ENCODE measurements at places on chromosomes 2 and 18.

DNA sequence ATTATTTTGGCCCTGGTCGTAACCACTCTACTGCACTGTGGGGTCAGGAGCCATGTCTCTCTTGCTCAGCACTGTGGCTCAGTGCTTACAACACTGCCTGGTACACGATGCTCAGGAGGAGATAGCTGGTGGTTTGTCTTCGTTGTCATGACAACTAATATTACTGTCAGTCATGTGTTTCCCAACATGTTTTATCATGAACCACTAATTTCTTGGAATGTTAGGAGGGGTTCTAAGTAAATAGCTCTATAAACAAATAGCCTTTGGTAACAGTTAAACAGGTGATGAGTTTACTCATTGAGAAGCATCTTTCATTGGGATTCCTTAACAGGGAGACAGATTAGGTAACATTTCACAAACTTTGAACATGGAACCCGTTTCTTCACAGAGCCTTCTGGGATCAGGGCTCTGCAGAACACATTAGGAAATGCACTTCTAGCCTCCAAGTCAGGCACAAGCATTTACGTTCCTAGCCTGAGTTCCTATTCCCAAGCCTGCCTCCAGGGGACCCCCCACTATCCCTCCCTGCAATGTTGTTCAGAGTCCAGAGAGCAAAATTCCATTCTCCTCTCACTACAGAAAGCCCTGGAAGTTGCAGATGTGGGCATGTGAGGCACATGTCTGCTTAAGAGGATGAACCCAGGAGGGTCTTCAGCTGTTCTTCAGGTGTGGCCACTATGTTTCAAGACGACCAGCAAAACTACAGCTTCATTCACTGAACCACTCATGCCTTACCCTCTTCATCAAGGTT lies 6.4 kb upstream of the RBM44 start:
- no peak for DNase-seq

DNA sequence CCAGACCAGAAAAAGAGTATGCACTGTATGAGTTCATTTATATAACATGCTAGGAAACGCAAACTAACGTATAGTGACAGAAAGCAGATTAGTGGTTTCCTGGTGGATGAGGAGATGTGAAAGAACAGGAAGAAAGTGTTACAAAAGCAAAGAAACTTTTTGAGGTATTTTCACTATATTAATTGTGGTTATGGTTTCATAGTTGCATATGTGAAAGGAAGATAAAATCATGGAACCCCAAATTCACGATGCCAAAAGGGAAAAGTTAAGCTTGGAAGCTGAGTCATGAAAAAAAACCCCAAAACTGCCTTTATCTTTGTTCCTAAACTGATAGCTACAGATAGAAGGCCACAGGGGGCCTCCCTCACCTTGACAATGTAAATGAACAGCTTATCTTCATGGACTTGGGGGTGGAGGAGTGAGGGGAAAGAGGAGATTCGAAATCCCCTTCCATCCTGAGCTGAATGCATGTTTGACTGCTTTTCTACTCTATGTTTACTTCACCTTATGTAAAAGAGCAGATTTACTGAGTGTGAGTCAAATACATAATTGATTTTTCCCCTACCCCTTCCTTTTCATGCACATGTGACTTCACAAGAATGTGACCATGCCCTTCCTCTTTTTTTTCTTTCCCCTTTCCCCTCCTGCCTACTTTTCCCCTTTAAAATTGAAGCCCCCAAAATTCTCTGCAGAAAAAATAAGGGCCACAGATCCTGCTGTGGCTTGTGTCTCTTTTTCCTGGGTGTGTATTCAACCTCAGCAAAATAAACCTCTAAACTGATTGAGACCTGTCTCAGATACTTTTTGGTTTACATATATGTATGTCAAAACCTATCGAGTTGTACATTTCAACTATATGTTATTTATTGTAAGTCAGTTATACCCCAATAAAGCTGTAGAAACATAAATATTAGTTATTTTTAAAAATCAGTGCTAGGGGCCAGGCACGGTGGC lies 100.1 kb upstream of the TLK1 start:
- DNase-seq: no peak

DNA sequence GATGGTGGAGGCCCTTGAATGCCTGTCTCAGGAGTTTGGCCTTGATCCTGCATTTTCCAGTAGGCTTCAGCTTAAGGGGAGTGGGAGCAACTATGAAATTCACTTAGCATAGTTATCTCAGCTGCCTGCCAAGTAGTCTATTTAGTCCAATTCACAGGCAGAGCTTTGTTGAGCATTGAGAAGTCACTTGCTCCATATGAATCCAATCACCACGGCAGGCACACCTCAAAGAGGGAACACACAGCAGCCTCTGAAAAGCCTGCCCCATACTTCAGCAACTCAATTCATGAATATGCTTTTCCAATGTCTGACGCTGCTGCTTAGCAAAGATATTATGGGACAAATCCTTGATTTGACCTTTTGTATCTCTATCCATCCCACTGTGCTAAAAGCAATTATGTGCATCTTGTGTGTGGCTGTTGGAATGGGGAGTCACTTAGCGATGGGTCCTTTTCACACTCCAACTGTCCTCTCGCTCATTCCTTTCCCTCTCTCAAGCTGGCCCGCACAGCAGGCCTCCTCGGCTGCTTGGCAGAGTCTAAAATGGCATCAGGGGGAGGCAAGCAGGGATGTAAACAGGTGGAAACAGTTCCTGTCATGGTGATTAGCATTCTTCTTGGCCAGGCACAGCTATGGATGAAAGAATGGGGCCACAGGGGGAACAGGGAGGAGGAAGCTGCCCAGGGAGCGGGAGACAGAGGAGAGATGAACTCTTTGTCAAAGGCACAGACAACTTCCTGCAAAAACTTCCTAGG lies 56.0 kb upstream of the LRPPRC start:
- no peak for DNase-seq

- no peak for DNase-seq
These were observed 999 bp downstream of the INSIG2 start for GRCh38 chr2:118089139-118089800.

DNA sequence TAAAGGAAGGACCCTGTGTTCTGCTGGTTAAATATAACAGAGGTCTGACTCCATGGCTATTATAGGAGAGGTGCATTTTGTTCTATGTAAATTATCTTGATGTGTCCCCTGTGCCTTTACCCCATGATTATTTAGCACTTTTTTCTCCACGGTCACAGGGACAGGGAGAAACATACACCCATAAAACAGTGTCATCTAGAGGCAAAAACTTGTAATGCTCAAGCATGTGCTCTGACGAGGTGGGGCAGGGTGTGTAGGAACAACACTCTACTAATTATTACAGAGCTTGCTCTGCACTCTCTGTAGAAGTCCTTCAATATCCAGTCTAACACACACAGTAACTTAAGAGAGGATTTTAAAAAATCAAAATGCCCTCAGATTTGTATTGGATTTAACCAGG lies 187.9 kb downstream of the NEDD4L start:
- DNase-seq: no peak

GRCh38 chr18:9696701-9697100 lies 11.4 kb upstream of the RAB31 start:
- no peak for DNase-seq

DNA sequence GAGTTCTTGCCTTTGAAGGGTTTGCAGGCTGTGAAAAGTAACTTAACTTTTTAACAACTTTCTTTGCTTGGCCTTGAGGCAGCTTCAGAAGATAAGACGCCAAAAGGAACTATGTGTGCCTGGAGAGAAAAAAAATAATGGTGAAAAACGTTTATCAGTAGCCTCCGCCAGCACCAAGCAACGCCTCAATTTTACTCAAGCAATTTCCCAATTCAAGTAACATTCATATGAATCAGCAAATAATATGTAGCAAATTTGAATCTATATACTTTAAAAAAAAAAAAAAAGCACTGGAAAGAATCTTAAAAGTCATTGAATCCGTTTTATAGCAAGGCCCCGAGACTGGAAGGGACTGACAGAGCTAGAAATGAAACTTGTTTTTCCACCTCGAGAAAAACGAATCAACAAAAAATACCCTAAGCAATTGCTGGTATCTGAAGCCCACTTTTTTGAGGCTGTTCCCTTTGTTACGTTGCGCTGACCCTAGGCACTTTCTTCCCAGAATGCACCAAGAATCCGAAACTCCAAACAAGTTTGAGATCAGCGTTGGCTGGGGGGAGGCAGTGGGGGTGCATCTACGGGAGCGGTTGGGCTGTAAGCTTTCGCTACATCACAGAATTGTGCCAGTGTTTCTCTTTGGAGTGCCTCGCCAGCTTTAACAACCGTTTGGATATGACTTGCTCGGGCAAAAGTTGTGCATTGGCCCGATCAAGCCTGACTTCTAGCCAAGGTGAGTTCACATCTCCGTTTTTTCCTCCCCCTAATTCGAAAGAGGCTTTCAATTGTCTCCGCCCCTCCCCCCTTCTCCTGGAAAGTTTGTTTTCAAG lies 2.7 kb upstream of the TGIF1 start:
- DNase-seq: no peak

DNA sequence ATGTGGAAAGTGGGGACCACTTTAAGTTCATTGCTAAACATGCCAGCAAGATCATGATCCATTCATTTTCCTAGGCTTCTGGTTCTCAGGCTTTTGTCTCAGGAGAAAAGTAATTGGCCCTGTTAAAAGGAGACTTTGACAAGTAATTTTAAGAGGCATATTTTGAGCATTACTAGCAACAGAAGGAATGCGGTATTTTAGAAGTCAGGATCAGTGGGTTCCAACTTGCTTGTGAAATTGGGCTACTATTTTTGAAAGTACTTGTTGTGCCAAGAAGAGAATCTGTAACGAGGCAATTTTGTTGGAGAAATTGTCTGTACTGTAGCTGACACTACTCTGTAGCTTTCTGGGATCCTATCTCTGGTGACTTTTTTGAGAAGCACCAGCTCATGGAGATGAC lies 59.4 kb downstream of the CERS6 start:
- no peak for DNase-seq

- no peak for DNase-seq
These were observed 154.9 kb upstream of the TTC39C start for GRCh38 chr18:23859466-23860336.

GRCh38 chr2:240589375-240589774 lies 2.8 kb downstream of the CAPN10 start:
- DNase-seq: no peak

DNA sequence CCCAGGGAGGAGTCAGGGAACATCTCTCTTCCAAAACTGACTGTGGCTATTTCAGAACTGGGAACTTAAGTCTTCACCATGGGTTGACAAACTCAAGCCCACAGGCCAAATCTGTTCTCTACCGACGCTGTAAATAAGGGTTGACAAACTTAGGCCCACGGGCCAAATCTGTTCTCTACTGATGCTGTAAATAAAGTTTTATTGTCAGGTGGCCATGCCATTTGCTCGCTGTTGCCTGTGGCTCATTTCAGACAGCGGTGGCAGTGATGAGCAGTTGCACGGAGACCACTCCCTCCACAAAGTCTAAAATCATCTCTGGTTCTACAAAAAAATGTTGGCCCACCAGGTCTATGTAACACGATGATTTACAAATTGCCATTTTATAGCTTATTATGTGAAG lies 160.9 kb downstream of the MYT1L start:
- DNase-seq: no peak

GRCh38 chr2:199851501-199851810 lies 464 bp upstream of the FTCDNL1 start:
- no peak for DNase-seq

- peak; percentile 21 for DNase-seq
These were observed 204.8 kb downstream of the TFCP2L1 start for GRCh38 chr2:121080013-121080772.

DNA sequence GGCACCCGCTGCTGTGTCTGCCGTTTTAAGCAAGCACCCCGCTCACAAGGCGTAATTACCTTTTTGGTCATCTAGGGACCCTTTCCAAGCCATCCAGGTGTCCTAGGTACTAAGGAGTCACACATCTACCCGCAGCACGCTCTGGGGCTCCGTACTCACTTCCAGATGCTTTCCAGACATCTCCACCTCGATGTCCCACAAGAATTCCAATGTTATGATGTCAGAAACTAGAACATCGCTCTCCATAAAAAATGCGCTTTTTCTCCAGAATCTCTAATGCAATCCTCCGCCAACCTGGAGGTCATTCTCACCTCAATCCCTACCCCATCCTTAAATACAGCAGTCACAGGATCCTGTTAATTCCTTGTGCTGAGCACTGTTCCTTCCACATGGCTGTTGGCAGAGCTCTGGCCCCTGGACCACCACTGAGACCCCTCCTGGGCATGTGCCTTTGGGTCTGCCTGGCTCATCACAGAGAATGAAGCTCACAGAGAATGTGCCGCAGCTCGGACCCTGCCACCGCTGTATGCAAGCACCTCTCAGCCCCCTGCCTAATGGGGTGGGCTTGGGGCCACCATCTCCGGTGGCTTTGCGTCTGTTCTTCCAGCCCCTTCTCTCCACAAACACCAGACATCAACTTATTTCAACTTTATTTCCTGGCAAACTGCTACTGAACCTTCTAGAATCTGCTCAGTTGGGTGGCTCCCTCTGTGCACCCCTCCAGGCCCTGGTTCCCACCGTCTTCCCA lies 4.6 kb upstream of the PXDN start:
- no peak for DNase-seq

- DNase-seq: no peak
These were observed 219.9 kb downstream of the ZNF407 start for GRCh38 chr18:74817576-74817975.

GRCh38 chr2:42792087-42792582 lies 248 bp downstream of the HAAO start:
- DNase-seq: no peak

DNA sequence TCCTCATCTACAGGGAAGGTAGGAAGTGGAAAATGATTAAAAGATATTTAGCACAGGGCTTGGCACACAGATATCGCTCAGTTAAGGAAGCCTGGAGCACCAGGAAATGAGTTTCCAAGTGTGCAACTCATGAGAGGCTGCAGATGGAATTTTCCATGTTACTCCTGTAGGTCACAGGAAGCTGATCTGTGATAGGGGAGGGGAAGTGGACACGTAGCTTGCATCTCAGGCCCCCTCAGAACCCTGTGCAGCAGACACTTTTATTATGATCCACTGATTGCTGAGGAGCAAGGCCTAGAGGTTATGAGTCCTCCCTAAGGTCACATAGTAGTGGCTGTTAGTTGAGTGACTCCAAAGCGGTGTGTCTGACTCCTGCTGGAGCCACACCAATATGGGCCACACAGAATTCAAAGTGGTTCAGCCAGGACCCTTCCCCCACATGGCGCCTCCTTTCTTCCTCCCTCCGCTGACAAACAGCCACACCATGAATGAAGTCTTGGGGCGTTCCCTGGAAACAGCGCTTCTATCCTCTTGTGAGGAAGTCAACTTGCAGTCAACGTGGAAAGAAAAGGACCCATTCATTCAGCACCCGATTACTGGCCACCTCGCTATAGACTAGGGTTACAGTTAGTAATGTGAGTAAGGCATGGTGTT lies 21.5 kb downstream of the DYSF start:
- no peak for DNase-seq

DNA sequence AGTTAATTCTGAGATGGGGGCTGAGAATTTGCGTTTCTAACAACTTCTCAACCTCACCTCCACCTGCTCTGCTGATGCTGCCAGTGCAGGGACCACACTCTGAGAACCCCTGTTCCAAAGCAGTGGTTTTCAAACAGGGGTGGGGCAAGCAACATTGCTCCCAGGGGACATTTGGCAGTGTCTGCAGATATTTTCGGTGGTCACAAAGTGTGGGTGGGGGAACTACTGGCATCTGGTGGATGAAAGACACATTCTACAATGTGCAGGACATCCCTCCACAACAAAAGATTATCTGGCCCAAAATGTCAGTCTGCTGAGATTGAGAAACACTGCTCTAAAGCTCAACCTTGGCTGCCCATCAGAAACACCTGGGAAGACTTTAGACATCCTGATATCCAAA lies 188.7 kb upstream of the SATB2 start:
- no peak for DNase-seq

GRCh38 chr18:44761812-44762211 lies 81.1 kb downstream of the SETBP1 start:
- no peak for DNase-seq

- DNase-seq: no peak
These were observed 262.0 kb downstream of the CAMKMT start for GRCh38 chr2:44623622-44624351.

Measured in stimulated activated CD8-positive, alpha-beta memory T cell treated with anti-CD3 and anti-CD28 coated beads, Interleukin-7, amount 100 ng/mL, for 1 hour (primary cell).